Right ventricle myocardium inferior (tissue), 1 donor: ENCODE measurements at places on chromosomes 12 and 14.

DNA sequence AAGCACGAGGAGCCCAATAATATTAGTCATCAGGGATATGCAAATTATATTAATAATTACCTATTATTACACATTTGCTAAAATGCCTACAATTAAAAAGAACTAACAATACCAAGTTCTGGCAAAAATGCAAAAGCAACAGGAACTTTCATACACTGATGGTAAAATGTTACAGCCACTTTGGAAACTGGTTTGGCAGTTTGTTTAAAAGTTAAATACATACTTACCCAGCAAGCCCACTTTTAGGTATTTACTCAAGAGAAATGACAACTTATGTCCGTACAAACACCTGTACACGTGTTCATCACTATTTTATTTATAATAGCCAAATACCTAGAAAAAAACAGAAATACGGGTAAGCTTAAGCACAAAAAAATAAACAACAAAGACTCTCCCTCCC, 17.0 kb downstream of the WDR89 start:
- no peak for DNase-seq

DNA sequence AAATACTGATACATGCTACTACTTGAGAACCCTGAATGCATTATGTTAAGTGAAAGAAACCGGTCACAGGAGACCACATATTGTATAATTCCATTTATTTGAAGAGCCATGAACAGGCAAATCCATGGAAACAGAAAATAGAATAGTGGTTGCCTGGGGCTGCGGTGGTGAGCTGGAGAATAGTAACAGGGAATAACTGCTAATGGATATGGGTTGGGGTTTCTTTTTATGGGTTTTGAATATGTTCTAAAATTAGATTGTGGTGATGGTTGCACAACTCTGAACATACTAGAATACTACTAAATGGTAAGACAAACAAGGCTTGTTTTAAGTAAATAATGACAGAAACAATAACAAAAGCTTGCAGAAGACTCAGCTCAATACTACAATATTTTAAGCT, 293.0 kb downstream of the BTG1 start:
- DNase-seq = no peak

DNA sequence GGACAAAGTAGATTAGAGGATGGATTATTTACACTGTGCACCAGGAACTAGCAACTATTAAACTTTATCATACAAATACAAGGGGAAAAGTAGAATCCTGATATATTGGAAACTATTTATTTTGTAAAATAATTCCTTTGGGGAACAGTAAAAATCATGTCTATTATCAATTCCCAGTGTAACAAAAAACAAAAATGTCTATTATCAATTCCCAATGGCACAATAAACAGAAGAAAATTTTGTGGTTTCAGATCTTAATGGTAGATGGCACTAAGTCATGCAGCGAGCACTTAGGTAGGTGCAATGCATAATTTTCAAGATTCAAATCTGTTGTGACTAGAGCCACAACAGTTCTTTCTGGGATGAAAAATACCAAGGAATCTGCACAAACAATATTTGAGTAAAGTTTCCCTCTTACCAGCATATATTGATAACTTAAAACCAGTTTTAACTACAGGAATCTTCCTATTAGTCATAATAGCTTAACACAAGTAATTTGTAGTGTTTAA, 13.7 kb downstream of the CFL2 start:
- no peak for DNase-seq

GRCh38 chr12:43349863-43350262, 202.1 kb downstream of the ADAMTS20 start:
- no peak for DNase-seq

DNA sequence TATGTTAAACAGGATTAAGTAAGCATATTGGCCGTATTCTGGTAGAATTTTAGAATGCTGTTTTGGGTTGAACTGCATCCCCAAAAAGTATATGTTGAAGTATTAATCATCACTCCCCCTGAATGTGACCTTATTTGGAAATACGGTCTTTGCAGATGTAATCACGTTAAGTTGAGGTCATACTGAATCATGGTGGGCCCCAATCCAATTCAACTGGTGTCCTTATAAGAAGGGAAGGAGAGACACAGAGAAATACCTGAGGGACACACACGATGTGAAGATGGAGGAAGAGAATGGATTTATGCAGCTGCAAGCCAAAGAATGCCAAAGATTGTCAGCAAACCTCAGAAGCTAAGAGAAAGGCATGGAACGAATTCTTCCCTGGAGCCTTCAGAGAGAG, 268.6 kb downstream of the ITPR2 start:
- DNase-seq = no peak

DNA sequence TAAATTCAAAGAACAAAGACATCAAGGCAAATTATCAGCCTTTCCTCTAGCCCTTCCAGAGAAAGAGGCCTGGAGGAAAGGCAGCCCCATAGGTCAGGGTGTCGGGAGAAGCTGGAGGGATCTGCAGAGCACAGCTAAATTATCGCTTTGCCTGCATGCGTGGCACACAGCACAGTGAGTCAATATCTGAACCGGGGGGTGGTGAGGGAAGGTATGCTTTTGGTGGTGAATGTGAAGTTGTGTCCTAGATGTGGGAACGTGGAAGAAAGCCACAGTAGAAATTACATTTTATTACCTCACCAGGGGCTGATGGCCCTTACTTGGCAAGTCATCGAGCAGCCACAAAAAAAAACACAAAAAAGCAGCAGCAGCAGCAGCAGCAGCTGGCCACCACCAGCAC, 243.2 kb downstream of the EGLN3 start:
- no peak for DNase-seq

DNA sequence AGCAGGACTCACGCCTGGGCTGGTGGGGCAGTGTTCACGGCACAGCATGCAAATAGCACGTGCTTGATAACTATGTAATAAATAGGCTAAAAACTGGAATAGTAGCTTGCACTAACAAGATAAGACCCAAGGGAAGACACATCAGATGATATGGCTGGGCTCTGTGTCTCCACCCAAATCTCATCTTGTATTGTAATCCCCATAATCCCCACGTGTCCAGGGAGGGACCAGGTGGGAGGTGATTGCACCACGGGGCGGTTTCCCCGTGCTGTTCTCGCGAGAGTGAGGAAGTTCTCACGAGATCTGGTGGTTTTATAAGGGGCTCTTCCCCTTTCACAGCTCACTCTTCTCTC, 46.9 kb downstream of the RIMBP2 start:
- DNase-seq = no peak

DNA sequence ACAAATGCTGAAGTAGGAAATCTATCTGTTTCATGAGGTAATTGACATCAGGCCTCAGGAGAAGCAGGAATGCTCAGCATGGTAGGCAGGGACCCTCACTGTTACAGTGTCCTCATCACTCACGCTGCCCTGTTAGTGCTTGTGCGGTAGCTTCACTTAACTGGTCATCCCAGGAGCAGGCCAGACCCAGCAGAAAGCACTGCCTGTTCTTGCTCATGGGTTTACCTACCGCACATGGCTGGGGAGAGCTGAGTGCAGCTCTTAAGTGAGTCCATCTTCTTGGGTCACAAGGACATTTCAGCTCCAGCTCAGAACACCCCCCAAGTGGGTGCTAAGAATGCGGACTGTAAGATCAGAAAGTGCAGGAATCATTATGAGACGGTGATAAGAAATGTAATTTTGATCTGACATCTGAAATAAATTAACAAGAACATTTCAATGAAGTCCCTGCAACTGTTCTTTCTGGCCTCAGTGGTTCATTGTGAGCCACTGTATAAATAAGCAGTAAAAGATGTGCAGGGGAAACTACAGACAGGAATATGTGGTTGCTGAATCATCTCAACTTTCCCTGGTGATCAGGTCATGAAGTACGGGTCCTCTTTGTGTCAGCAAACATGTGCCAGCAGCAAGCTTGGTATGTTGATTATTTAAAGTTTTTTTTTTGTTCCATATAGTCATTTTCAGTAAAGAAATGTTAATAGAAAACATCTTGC, 757.7 kb upstream of the TMEM132C start:
- DNase-seq = no peak

DNA sequence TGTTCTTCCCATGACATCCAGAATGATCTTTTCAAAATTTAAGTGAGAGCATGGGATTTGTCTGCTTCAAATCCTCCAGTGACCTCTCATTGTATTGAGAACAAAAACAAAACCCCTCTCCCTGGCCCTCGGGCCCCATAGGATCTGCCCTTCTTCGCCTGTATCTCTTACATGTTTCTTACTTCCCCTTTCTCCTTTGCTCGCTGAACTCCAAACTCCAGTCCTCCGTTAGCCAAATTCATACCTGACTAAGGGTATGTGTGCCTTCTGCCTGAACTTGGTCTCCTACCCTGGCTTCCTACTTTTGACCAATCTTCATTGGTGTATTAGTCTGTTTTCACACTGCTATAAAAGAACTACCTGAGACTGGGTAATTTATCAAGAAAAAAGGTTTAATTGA, 13.2 kb upstream of the TSPAN11 start:
- no peak for DNase-seq

DNA sequence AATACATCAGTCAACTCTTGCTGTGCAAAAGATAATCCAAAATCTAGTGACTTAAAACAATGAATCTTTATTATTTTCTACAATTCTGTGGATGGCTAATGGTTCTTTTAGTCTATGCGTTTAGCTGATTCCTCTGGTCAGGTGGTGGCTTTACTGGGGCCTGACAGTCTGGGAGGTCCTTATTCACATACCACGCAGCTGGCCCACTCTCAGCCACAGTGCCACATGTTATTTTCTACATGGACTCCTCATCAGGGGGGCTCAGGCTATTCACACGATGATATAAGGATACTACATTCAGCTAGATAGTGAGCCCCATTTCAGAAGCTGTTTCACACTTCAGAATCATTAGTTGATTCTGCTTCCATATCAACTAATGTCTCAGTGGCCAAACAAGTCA, 287.5 kb upstream of the MGAT4C start:
- no peak for DNase-seq

DNA sequence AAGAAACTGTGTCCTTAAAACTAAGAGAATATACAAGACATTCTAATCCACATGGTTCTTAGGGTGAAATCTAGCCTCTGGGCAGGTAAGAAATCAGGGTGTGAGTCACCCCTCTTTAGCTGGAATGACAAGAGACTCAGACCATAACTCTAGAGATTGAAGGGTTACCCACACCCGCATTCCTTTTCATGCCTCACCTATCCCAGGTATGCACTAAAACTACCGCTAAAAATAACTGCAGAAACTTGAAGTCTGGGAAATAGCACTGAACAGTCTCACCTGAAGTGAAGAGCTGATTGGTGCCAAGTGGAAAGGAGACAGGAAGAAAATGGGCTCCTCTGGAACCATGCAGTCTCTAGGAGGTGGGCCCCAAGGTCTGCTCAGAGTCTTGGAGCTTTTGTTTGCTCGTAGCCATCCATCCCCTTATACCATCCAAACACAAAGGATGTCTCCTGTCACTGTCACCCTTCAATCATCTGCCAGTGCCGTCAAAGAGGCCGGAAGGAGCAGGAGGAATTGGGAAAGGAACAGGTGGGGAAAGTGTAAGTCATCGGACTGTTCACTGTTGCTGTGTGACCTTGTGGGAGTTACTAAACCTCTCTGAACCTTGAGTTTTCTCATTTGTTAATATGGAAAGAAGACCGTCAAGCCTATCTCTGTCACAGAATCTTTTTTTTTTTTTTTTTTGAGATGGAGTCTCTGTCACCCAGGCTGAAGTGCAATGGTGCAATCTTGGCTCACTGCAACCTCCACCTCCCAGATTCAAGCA, 22.4 kb downstream of the DDX47 start:
- no peak for DNase-seq

GRCh38 chr12:28750946-28751685, 398.0 kb upstream of the FAR2 start:
- DNase-seq = no peak

- peak; percentile 87 for DNase-seq
Observed at GRCh38 chr12:124939421-124940142, 25.1 kb upstream of the UBC start.

DNA sequence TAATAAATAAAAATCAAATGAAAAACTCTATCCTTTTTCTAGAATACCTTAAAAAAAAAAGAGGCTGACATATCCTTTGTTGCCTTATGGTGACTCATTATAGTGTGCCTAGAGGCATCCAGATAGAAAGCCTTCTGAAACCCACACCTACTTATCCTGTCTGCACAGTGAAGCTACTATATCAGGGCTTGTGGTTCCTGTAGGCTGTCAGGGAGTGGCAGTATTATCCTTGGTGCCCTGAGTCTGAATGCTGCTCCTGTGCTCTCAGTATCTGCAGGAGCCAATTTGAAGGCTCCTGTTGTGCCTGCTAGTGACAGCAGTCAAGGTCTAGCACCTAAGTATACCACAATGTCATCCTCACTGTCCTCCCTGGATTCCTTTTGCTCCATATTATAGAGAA, 168.4 kb upstream of the AVPR1A start:
- no peak for DNase-seq

- DNase-seq = no peak
Observed at GRCh38 chr12:127263621-127264020, 1003.3 kb upstream of the TMEM132C start.

GRCh38 chr12:3263282-3263681, 186.1 kb downstream of the TSPAN9 start:
- no peak for DNase-seq

DNA sequence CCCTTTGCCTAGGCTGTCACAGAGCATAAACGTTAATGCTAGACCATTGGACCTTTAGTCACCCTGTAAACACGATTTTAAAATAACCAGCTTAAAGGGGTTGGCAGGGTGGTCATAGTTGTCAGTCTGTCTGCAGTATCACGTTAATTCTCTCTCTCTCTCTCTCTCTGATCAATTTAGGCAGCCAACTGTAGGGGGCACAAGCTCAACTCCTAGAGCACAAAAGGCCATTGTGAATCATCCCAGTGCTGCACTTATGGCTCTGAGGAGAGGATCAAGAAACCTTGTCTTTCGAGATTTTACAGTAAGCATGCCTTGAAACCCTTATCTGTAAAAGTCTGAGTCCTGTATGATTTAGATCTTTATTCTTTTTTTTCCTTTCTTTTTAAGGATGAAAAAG, 97.1 kb downstream of the SCAF11 start:
- DNase-seq = no peak

GRCh38 chr12:49982246-49983087, 9.7 kb downstream of the AQP6 start:
- no peak for DNase-seq

- DNase-seq = no peak
Observed at GRCh38 chr12:6360578-6361490, 14.5 kb downstream of the SCNN1A start.

DNA sequence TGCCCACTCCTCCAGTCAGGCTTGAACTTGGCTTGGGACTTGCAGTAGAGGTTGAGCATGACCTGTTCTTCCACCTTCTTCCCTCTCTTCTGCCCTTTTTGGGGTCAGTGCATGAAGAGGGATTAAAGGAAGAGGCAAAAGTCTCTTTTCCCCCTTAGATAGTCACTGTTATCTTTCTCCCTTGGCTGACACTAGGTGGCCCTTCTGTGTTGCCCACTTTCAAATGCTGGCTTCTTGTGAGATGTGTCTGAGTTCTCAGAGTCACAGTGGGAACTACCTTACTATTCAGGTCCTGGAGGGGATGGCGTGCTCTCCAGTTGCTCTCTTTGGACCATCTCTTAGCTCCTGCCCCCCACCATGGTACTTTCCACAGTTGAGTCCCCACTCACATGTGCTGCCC, 73.6 kb downstream of the GPR65 start:
- no peak for DNase-seq
